ENCODE measurements at places on chromosomes 11 and 22. TPM values are rescaled to one million over a fixed set of nuclear protein-coding genes. Genes with fewer than 3 reads are reported as not detected.

The NDUFC2 gene
- total RNA-seq, result 218 TPM

The OR5A1 gene
- not detected for total RNA-seq

The TNNT3 gene
- 0.42 TPM for total RNA-seq

The OR10A3 gene
- not detected for total RNA-seq

The SLC22A6 gene
- not detected for total RNA-seq

The C22orf42 gene
- total RNA-seq, result not detected

The SUSD2 gene
- total RNA-seq, result 0.53 TPM

The MMP20 gene
- total RNA-seq, result not detected

The SYT7 gene
- total RNA-seq, result not detected

The SLC22A9 gene
- not detected for total RNA-seq

The PELI3 gene
- total RNA-seq, result 8.2 TPM

The DNAJB7 gene
- not detected for total RNA-seq

The GALNT18 gene
- 3.8 TPM for total RNA-seq

The C11orf91 gene
- not detected for total RNA-seq

The GAL gene
- 2.0 TPM for total RNA-seq

The OR6A2 gene
- total RNA-seq, result 0.06 TPM

The C11orf21 gene
- 4.2 TPM for total RNA-seq

The DEPDC7 gene
- total RNA-seq, result 2.8 TPM

The ELP4 gene
- 21.4 TPM for total RNA-seq

The APOBEC3B gene
- total RNA-seq, result 10.7 TPM

The PLET1 gene
- not detected for total RNA-seq

The ABCC8 gene
- total RNA-seq, result not detected

The ENTHD1 gene
- 0.30 TPM for total RNA-seq

The SYT12 gene
- total RNA-seq, result not detected

The GPHA2 gene
- not detected for total RNA-seq

The ZC3H12C gene
- total RNA-seq, result 2.3 TPM

The TBX10 gene
- not detected for total RNA-seq

The AMOTL1 gene
- 1.0 TPM for total RNA-seq
